ENCODE measurements at places on chromosomes 16 and 17.

- no peak for DNase-seq
These were observed 101.3 kb downstream of the ZFHX3 start for GRCh38 chr16:72946474-72947194.

DNA sequence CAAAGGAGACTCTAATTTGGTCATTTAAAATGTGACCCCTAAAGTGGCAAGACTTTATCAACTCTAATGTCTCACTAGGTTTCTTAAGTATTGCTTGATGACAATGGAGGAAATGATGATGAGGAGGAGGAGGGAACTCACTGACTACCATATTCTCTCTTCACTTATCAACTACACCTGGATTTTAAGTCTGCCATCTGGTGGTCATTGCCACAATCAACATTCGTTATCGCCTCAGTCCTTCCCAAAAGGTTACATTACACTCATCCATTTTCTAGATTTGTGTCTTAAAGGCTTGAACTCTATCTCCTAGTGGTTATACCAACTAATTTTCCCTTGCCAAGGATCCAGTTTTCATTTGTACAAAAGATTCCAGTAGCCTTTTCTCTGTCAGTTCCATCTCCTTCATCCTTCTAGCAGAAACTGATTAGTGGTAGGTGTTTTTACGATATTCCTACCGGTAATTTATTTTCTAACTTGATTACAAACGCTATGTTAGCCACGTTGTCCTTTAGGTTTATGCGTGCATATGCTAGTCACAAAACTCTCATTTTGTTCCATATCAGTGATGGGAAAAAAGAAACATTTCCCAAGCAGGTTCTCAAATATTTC is 114.6 kb upstream of the NOG start:
- no peak for DNase-seq

DNA sequence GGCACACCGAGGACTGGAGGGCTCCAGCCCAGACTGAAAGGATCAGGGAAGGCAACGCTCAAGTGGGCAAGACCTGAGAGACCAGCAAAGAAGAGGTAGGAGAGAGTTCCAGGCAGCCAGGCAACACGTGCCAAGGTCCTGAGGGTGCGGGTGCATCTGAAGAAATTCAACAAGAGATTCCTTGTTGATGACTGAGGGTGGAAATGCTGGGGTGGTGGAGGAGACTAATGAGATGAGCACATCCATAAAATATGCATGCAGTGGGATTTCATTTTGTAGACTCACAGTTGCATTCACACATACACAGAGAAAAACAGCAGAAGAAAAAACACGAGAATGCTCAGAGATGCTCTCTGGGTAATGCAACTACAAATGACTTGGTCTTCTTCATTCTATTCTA is 154.8 kb upstream of the FOXF1 start:
- no peak for DNase-seq

GRCh38 chr17:13509527-13509926 is 92.2 kb downstream of the HS3ST3A1 start:
- DNase-seq: no peak

GRCh38 chr16:57226701-57227621 is 18.1 kb upstream of the ARL2BP start:
- no peak for DNase-seq

DNA sequence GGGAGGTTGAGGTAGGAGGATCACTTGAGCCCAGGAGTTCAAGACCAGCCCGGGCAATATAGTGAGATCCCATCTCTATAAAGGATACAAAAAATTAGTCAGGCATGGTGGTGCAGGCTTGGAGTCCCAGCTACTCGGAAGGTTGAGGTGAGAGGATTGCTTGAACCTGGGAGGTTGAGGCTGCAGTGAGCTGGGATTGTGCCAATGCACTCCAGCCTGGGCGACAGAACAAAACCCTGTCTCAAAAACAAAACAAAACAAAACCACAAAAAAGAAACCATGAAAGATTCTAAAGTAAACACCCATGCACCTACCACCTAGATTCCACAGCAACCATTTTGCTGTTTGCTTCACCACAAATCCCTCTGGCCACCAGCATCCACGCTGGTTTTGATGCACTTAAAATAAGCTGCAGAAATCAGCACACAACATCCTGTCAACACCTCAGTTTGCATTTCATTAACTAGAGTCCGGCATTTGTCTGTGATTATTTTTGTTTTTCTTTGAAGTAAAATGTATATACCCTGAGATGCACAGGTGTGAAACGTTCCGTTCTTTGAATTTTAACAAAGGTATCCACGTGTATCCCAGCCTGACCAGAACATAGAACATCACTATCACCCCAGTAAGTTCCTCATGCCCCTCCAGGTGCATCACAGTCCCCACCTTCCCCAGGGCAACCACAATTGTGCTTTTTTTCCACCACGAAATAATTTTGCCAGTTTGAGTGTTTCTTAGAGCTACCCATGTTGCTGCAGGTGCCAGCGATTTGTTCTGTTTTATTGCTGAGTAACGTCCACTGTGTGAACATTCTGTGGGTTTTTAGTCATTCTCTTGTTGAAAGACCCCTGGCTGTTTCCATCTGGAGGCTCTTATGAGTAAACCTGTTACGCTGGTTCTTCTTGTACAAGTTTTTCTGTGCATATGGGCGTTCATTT is 191.5 kb downstream of the SEC14L1 start:
- DNase-seq: no peak

DNA sequence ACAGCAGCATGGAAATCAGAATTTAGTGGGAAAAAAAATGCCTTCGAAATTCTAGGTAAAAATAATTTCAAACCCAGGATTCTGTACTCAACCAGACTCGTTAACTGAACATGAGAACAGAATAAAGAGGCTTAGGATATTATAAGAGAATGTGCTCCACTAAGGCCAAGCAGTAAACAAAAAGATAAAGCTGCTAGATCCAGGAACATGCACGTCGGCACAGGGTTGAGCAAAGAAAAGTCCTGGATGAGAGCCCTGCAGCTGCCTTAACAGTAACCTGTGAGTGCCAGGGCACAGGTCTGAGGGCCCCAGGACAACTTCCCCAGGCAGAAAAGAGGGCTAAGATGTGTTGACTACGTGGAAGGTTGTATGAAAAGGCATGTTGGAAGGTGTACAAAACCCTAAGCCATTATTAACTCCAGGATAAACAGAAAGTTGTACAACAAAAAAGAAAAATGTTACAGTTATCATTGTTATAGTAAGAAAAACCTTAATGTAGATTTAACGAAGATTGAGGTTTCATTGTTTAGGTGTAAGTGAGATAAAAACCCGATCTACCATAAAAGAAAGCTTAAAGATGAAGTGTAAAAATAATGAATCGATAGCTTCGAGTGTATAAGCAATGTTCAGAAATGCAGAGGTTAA is 42.3 kb upstream of the RBFOX3 start:
- no peak for DNase-seq

GRCh38 chr17:32303781-32304288 is 38.1 kb downstream of the C17orf75 start:
- DNase-seq: no peak

DNA sequence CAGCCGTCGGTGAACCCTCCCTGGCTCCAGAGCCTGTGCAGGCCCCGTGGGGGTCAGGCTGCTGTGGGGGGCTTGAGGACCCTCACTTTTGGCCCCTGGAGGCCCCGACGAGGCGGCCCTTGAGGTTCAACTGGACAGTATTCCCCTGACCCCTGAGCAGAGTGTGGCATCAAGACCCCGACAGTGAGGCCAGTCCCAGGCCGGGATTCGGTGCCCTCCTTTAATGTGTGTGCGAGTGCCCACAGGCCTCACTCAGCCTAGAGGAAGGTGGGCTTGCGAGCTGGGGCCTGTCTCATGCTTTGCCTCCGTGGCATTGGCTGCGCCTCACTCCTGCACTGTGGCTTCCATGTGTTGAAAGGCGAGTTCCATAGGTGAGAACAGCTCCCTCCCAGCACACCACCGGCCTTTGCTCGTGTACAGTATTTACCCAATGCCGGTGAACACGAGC is 94.5 kb downstream of the METRNL start:
- no peak for DNase-seq

- no peak for DNase-seq
These were observed 482 bp downstream of the IRF8 start for GRCh38 chr16:85899444-85899843.

DNA sequence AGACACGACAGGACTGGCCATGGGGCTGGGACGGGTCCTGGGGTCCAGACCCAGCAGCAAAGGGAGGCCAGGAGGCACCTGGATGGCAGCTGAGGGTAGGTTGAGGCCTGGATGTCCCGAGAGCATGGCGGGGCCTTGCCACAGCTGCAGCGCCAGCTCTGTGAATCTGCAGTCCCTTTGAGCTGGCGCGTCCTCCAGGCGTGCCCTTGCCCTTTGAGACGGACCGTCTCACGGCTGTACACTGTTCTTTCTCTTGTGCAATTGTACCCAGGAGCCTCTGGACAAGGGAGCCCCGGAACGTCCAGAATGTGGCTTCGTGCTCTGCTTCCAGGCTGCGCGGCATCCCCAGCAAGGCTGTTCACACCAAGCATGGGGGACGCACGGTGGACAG is 69.5 kb upstream of the CIBAR2 start:
- DNase-seq: no peak

GRCh38 chr16:85761861-85762260 is 11.0 kb upstream of the C16orf74 start:
- no peak for DNase-seq

DNA sequence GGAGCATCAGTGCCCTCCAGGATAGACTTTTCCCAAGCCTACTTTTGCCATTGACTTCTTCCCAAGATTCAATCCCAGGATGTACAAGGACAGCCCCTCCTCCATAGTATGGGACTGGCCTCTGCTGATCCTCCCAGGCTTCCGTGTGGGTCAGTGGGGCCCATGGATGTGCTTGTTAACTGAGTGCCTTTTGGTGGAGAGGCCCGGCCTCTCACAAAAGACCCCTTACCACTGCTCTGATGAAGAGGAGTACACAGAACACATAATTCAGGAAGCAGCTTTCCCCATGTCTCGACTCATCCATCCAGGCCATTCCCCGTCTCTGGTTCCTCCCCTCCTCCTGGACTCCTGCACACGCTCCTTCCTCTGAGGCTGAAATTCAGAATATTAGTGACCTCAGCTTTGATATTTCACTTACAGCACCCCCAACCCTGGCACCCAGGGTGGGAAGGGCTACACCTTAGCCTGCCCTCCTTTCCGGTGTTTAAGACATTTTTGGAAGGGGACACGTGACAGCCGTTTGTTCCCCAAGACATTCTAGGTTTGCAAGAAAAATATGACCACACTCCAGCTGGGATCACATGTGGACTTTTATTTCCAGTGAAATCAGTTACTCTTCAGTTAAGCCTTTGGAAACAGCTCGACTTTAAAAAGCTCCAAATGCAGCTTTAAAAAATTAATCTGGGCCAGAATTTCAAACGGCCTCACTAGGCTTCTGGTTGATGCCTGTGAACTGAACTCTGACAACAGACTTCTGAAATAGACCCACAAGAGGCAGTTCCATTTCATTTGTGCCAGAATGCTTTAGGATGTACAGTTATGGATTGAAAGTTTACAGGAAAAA is 9.7 kb upstream of the CYLD start:
- no peak for DNase-seq

DNA sequence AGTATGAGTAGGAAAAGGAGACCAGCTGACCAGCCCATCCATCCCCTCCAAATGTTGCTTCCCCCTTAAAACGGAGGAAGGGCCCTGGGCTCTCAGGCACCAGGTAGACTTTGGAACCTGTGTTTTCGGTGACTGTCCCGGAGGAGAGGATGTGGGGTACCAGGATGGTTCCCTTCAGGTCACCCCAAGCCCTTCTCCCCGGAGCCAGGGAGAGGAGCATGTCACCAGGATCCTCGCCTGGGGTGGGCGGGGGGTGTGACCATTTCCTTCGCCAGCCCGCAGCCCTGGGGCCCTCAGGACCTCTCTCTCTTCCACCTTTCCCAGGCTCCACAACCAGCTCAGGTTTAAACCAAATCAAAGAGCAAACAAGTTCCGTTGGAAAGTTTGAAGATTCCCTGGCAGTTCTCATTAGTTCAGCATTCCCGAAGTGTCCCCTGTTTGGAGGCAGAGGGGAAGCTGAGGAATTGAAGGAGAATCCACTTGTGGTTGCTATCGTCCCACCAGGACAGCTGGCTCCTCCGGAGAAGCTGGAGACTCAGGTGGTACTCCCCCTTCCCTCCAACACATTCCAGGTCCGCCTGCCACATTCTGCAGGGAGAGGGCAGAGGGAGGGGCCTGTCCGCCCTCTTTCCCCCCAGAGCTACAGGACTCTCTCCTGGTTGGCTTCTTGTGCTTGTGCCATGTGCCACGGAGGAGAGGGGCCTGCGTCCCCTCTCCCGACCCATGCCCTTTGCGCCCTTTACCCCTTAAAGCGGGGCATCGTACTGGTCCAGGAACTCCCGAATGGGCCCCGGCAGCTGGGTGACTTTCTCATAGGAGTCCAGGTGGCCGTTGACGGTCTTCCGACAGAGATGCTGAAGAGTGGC is 2.0 kb downstream of the SOCS3 start:
- no peak for DNase-seq

DNA sequence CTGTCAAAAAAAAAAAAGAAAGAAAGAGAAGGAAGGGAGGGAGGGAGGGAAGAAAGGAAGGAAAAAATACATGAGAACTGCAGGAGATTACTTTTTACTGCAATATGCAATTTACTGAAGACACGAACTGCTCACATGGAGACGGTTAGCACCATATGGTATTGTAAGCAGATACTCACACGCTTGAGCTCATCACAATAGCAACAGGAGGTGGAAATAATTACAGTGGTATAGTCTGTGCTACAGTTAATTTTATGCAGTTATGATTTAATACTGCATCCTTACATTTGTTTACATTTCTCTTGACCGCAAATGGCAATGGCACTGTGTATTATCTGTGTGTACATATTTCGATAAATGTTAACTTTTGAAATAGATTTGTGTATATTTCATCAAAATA is 21.4 kb upstream of the SLC46A1 start:
- no peak for DNase-seq

DNA sequence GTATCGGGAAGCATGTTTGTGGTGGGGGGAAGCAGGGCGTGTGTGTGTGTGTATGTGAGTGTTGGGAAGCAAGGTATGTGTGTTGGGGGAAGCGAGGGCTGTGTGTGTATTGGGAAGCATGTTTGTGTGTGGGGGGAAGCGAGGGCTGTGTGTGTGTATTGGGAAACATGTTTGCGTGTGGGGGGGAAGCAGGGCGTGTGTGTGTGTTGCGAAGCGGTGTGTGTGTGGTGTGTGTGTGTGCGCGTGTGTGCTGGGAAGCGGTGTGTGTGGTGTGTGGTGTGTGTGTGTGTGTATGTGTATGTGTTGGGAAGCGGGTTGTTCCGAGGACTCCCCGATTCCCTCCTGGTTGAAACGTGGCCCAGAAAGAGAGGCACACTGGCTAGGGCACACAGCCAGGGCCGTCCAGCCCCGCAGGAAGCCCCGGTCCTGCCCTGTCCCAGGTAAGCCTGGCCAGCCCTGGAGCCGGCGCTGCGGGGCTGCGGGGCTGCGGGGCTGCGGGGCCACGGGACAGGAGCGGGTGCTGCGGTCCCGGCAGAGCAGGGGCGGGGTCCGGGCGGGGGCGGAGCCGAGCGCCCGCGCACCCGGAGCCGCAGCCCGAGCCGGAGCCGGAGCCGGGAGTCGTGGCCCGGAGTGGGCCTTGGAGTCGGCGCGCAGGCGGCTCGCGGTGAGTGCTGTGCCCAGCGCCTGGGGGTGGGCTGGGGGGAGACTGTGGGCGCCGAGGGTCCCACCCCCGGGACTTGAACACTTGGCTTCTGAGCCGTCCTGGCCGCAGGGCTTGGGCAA is at the start of gene NOD2:
TSS of gene NOD2 (plus strand) at position 608 of the 783 bp plus-strand sequence. CDS start 5,890 bp downstream, outside the sequence.
- DNase-seq: no peak

Data from activated CD8-positive, alpha-beta memory T cell treated with anti-CD3 and anti-CD28 coated beads for 4 hours (primary cell).